ENCODE measurements at places on chromosomes 7 and 10. TPM values are rescaled to one million over a fixed set of nuclear protein-coding genes. Genes with fewer than 3 reads are reported as not detected.

Gene WIPF3
- total RNA-seq = not detected

DNA sequence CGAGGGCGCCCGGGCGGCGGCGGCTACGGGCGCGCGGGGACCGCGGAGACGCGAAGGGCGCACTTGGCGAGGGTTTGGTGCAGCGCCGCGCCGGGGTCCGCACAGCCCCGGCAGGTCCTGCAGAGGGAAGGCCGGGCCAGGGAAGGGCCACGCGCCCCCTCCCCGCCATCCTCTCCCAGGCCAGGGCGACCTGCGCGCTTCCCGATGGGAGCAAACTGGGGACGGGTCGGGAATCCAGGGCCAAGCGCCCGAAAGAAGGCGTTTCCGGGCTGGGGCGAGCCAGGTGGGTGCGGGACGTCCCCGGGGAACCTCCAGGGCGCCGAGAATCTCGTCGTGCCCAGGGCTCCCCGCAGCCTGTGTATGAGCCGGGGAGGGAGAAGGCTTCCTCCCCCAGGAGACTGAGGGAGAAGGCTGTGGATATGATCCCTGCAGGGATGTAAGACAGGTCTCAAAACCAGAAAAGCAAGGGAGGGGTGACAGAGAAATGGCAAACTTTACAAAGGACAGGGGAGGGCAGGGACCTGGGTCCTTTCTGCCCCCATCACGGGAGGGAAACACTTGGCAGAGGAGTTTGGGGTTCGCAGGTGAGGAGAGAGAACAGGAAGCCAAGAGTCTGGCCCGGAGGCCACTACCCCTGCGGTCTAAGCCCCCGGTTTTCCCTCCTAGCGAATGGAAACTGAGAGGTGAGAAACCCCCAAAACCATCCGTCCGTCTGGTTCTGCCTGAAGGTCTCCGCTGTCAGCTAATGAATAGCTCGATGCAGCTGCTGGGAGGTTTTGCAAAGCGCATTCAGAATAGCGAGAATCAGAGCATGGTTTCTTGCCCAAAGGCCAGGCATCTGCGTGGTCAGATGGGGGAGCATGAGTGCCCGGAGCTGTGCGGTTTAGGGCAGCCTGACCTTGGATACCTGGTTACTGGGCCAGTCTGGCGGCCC is 674 bp downstream of the AMZ1 start:
- no peak for DNase-seq

DNA sequence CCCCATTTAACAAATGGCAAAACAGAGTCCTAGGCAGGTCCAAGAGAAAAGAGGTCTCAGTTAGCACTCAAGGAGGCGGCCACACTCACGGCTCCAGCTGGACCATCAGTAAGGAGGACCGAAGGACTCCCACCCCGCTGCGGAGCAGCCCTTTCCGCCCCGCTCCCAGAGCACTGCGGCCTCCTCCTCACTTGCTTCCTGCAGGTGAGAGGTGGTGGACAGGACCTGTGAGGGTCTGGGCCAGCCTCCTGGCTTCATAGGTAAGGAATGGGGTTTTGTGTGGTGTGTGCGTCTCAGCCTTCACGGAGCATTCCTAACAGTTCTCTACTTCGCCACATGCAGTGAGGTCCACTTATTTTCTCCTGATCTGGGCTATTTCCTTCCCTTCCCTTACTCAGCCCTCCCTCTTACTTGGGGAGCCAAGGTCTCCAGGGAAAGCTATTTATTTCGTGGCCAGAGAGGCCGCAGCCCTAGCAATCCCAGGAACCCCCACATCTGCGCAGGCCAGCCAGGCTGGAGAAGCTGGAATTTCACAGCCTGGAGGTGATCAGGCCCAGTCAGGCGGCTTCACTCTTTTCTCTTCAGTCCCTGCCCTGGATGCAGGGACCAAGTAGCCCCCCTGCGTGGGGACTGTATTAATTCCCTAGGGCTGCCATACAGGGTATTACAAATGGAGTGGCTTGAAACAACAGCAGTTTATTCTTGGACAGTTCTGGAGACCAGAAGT is 45.9 kb downstream of the ZNF783 start:
- no peak for DNase-seq

Gene SLC26A3
- not detected for total RNA-seq

Gene PRSS2
- total RNA-seq = 3.0 TPM

DNA sequence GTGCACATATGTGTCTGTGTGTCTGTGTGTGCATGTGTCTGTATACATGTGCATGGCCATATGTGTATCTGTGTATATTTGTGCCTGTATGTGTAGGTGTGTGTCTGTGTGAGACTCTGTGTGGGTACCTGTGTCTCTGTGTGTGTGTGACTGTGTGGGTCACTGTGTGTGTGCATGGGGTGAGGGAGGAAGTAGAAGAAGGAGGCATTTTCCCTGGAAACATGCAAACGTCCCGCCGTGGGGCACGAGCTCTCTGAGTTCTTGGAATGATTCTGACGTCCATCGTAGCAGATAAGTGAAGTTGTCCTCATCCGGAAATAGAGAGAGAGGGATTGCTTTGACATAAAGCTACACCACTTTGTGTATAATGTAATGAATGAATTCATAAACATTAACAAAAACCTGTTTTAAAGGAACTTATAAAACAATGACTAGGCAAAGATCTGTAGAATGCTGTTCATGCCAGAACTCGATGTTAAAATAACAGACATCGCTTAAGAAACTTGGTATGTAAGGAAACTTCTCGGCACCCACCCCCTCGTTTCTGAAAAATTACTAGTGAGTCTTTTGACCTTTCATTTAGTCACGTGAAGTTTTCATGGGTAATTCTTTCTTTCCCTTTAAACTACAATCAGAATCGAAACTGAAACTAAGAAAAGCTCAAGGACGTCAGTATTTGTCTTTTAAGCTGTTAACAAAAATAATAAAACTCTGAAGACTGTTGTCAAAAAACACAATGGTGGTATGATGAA is 43.6 kb upstream of the KLF6 start:
- DNase-seq = no peak

Gene PNLIPRP3
- total RNA-seq = not detected

GRCh38 chr7:54664235-54665228 is 94.5 kb downstream of the SEC61G start:
- no peak for DNase-seq

Gene SLC35G1
- 2.7 TPM for total RNA-seq

GRCh38 chr10:131751827-131752775 is 148.7 kb upstream of the PPP2R2D start:
- DNase-seq = no peak

DNA sequence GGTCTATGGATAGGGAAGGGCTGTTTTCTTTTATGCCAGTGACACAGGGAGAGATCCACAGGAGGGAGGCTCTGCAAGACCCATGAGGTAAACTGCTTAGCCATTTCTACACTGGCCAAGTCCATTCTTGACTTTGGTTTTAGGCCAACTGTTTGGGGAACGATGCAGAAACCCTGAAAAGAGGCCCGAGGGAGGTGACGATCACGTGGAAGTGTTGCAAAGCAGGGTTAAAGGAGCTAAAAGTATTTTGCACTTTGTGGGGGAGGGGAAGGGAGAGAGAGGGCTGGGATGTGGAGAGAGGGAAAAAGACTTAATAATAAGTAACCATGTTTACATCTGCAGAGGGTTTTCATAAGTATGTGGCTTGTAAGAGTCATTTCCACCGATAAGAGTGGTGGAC is 239.7 kb downstream of the EMX2 start:
- no peak for DNase-seq

- DNase-seq = no peak
Observed at GRCh38 chr10:82953331-82953730, 1078.3 kb downstream of the NRG3 start.

Gene IRF5
- not detected for total RNA-seq

Gene NRBF2
- 19.7 TPM for total RNA-seq

Gene PDE6C
- total RNA-seq = not detected

Gene FKBP9
- total RNA-seq = 196 TPM

GRCh38 chr7:107446531-107446930 is 23.3 kb upstream of the GPR22 start:
- DNase-seq = no peak

DNA sequence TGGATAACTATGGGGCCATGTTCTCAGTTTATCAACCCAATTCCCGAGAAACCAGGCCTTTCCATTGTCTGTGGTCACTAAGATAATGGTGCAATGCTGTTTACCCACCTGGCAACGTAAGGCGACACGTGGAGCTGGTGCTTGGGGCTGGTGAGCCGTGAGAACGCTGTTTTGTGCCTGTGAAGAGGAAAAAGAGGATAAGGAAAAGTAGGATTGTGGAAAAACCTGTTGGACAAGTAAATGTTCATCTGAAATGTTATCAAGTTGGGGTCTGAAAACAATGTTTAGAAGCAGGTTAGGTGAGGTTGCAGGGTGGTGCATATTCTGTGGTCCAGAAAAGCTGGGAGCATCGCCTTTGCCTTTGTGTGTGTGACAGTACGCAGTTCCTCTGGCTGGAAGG is 88.5 kb downstream of the PPP1R17 start:
- no peak for DNase-seq

DNA sequence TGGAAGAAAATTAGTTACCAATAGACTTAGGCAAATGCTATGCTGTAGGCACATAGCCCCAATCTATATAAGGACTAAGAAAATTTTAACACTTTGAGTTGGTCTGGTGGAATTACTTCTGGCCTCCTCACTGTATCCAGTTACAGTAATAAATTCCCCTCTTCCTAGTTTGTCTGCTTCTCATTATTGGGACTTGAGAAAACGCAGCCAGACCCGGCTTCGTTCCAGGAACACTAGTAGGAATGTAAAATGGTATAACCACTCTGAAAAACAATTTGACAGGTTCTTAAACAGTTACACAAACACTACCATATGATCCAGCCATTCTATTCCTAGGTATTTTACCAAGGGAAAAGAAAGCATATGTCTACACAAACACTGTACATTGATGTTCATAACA is 150.2 kb downstream of the VPS50 start:
- no peak for DNase-seq

Gene TRIL
- total RNA-seq = 0.48 TPM

Gene FZD1
- 8.4 TPM for total RNA-seq

GRCh38 chr7:120996333-120996987 is 7.9 kb downstream of the CPED1 start:
- no peak for DNase-seq

GRCh38 chr7:27113991-27114769 is 11.7 kb upstream of the HOXA2 start:
- DNase-seq = no peak

DNA sequence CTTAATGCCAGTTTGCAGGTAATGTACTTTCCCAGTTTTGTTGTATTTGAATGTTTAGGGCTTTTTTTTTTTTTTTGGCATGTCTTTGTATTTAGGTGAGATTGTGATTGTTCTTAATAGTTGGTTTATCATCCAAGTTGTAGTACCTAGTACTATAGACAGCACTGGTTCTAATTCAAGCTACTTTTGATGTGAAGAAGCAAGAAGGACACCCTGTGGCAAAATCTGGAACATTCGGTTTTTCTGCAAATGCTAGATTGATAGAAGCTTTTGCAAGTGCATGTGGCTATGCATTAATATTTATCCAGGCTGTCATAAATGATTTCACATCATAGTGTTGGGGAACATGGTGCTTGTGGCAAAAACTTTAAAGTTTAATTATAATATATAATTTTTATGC is 248.9 kb downstream of the FOXP2 start:
- DNase-seq = peak; percentile 3

GRCh38 chr10:31381766-31382316 is 62.8 kb downstream of the ZEB1 start:
- peak; percentile 12 for DNase-seq

- DNase-seq = no peak
Observed at GRCh38 chr7:89027781-89028180, 232.2 kb upstream of the TEX47 start.

- DNase-seq = no peak
Observed at GRCh38 chr7:38276096-38276877, 2.9 kb upstream of the TARP start.

Gene AKR1C3
- total RNA-seq = 0.63 TPM

DNA sequence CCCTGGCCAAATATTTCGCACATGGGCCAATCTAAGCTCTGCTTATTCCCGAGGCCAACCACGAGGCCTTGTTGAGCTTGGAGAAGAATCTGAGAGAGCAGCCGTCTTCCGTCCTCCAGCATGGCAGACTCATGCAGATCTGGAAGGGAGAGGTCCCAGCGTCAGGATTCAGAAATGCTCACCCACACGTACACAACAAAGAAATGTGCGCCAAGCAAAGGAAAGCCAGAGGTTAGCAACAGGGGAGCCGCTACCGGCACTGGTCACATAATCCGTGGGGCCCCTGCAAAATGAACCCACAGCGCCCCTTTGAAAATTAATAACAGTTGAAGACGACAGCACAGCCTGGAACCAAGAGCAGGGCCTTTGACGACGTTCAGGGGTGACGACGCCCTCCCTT is 25.4 kb upstream of the PRKAG2 start:
- DNase-seq = no peak

Gene CCDC186
- total RNA-seq = 10.5 TPM

- no peak for DNase-seq
Observed at GRCh38 chr7:2880874-2881533, 36.9 kb upstream of the GNA12 start.

GRCh38 chr10:121818599-121818998 is 109.2 kb downstream of the ATE1 start:
- no peak for DNase-seq

DNA sequence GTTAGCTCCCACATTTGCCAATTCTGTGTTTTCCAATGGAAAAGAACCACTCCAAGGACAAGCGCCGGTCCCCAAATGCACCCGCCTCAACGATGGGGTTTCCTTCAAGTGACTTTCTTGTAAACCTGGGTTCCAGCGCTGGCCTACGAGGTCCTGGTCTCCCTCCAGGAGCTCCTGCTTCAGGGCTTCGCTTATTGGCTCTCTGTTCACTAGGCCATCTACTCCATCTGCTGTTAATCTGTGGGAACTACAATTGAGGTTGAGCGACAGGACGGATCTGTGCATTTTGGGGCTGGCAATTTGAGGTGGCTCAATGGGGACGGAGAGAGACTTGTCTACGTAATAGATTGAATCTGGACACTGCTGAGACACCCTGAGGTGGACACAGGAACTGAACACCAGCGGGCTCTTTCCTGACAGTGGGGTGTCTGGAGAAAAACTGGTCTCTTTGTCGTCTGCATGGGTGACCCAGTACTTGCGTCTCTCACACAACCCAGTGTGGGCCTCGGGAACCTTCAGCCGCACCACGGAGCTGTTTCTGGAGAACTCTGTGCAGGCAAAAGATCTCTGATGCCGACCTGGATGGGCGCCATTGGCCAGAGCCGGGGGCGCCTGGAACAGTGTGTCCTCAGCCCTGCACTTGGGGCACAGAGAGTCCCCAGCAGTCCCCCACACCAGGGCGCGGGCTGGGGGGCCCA is 115.9 kb upstream of the ADAM12 start:
- peak; percentile 16 for DNase-seq

- DNase-seq = no peak
Observed at GRCh38 chr10:96794836-96795733, 37.0 kb upstream of the LCOR start.

Gene SPDYE16
- total RNA-seq = not detected

DNA sequence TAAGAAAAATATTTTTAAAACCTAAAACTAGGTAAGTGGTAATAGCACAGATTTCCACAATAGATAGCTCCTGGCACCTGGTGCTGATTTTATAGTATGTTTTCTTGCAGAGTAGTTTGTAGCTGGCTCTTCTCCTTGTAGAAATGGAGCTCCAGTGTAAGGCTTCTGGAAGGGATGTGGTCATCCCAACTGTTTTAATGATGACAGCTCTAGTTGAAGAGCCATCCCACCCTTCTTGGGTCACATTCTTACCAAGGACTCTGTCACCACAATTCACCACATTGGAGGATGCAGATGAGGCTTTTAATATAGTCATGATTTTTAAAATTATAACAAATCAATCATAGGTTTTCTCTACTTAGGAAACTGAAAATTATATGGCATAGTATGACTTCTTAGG is 31.0 kb downstream of the TES start:
- DNase-seq = no peak

GRCh38 chr7:15620491-15621185 is 58.8 kb upstream of the AGMO start:
- no peak for DNase-seq

Gene CCL24
- not detected for total RNA-seq

Data from glomerular endothelial cell (primary cell).